NCI-H1930 (cell line): ENCODE measurements at places on chromosomes 2 and 18.

- peak; percentile 68 for DNase-seq
Observed at GRCh38 chr2:225270053-225270452, 129.5 kb upstream of the NYAP2 start.

- no peak for DNase-seq
Observed at GRCh38 chr2:41990245-41990644, 57.6 kb upstream of the PKDCC start.

GRCh38 chr18:13395577-13395976, 177.0 kb downstream of the LDLRAD4 start:
- no peak for DNase-seq

- no peak for DNase-seq
Observed at GRCh38 chr2:236302555-236302954, 38.3 kb upstream of the ASB18 start.

GRCh38 chr2:105858868-105859693, 114.4 kb downstream of the NCK2 start:
- no peak for DNase-seq

GRCh38 chr2:32732912-32733472, 105.1 kb downstream of the TTC27 start:
- DNase-seq: no peak

DNA sequence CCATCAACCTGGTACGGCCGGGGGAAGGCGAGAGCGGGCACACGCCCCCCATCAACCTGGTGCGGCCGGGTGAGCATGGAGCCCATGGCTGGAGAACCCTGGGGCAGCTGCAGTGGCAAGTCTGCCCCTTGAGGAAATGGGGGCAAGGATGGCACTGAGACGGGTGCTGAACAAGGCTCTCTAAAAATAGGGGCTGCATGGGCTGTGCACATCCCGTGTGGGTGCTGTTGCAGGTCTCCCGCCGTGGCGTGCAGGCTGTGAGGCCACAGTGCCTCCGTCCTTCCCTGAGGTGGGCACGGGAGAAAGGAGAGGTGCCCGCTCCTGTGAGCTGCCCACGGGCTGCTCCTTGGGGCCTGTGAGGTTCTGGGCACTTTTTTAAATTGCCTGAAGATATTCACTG, 99.2 kb downstream of the NFATC1 start:
- DNase-seq: no peak

- no peak for DNase-seq
Observed at GRCh38 chr2:16187482-16187817, 247.1 kb downstream of the MYCN start.

- no peak for DNase-seq
Observed at GRCh38 chr2:108363908-108364225, 13.9 kb upstream of the SULT1C4 start.

GRCh38 chr2:197079832-197080555, 153.5 kb upstream of the PGAP1 start:
- no peak for DNase-seq

DNA sequence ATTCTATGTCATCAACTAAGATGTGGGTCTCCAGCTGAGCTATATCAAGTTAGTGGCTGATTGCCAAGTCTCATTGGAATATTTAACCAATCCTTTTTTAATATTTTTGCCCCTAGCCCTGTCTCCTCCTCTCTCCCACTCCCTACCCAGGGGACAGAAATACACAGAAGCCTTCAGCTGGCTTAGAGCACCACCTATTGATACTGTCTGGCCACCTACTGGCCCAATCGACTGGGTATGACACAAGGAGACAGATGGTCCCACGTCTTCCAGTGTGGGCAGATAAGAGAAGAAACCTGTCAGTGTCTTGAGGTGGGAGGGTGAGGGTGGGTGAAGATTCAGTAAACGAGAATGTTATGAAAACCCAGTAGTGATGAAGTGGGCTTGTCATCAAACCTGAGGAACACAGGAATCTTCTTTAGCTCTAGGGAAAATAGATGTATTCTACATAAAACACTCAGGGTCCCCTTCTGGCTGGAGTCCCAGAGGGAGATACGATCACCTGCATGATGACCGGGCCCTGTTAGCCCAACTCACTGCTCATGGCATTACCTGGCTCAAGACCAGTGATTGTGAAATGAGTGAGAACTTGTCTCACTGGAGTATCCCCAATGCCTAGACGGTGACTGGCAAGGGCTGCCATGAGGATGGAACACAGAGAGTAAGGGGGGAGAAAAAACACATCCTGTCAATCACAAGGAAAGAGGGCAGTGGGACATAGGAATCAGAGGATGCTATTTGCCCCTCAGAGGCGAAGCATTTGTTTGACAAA, 26.7 kb downstream of the POLR1A start:
- DNase-seq: peak; percentile 12

DNA sequence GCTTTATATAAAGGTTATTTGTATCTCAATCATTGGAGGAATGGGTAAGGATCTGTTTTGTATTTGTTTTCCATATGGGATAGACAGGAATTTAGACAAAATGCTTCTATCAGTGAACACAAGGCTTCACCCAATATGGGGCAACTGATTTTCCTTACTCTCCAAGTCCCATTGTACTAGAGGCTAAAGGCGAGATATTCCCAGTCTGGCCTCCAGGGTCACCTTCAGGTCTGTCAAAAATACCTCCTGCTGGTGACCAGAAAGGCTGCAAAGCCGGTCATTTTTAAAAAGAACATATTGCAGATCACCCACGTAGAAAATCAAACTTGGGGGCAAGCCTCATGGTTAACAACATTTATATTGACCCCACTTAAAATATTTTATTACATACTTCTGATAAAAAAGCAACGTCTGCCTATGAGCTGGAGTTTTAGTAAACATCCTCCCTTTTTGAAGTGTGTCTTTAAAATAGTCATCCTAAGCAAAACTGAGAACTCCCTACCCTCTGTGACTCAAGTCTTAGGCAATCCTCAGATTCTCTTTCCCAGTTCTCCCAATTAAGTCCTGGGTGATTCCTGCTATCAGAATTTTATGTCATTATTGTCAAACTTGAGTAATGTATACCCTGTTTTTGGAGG, 276.6 kb downstream of the MREG start:
- no peak for DNase-seq
